GM19239 (cell line): ENCODE measurements at places on chromosomes 2 and 18.

DNA sequence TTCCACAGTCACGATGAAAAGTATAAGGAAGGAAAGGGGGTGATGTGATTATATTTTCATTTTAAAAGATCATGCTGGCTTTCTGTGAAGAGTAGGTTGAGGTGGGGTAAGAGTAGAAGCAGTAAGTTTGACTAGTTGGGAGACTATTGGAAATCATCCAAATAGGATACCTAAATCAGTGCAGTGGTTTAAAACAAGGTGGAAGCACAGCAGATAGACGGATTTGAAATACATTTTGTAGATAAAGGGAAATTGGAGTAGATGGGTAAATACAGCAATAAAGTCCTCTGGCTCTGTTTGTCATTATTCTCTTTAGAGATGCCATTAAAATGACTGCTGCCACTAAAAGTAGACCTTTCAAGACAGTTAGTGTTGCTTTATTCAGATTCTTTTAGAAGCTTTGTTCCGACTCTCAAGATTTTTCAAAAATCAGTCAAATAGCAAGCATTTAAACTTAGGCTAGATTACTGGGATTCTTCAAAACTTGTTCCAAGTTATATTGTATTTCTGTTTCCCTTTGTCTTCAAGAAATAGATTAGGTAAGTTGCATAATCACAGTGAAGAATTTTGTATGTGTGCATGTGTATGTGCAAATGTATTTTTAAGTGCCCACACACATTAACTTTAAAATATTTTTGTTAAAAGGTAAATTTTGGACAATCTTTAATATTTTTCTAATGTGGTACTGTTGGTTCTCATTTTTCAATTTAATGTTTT lies 61.7 kb upstream of the DTNA start:
- DNase-seq: no peak

- DNase-seq: no peak
These were observed 582 bp upstream of the ZAP70 start for GRCh38 chr2:97712693-97713295.

DNA sequence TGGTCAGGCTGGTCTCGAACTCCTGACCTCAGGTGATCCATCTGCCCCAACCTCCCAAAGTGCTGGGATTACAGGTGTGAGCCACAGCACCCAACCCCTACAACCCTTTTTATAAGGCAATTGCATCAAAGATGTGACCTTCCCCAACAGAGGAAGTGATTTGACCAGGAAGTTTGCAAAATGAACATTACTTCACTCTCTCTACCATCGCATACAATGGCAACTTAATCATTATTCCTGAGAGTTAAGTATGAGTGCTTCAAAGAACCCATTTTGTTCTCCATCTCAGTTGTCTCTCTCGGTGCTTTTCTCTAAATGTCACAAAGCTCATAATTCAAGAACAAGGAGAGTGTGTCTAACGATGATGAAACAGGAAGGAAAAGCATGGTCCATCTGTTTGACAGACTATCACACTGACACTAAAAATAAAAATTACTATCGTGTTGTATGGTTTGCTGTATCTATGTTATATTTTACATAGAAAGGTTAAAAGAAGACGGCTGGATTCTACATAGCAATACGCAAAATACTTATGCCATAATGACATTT lies 18.1 kb upstream of the CREG2 start:
- no peak for DNase-seq

DNA sequence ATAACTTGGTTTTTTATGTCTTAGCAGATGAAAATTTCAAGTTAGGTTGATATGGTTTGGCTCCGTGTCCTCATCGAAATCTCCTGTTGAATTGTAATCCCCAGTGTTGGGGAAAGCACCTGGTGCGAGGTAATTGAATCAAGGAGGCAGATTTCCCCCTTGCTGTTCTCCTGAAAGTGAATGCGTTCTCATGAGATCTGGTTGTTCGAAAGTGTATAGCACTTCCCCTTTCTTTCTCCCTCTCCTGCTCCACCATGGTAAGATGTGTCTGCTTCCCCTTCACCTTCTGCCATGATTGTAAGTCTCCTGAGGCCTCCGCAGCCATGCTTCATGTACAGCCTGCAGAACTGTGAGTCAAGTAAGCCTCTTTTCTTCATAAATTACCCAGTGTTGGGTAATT lies 242.1 kb upstream of the TNP1 start:
- DNase-seq: no peak

DNA sequence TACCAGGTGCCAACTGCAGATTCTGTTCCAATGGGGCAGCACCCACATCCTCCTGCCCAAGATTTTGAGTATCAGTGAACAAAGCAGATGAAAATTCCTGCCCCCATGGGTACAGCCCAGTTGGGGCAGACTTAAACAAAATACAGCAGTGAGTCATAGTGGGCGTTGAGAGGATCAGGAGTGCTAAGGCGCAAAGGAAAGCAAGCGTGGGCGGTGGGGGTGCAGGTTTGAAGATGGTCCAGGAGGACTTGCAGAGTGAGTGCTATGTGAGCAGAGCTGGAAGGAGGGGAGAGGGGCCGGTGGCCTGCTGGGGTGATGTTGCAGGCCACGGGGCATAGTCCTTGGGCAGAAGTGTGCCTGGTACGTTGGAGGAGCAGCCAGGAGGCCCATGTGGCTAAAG lies 24.7 kb downstream of the STEAP3 start:
- DNase-seq: no peak
